Umbilical cord (tissue), 2 donors: ENCODE measurements at places on chromosomes 2 and 18.

DNA sequence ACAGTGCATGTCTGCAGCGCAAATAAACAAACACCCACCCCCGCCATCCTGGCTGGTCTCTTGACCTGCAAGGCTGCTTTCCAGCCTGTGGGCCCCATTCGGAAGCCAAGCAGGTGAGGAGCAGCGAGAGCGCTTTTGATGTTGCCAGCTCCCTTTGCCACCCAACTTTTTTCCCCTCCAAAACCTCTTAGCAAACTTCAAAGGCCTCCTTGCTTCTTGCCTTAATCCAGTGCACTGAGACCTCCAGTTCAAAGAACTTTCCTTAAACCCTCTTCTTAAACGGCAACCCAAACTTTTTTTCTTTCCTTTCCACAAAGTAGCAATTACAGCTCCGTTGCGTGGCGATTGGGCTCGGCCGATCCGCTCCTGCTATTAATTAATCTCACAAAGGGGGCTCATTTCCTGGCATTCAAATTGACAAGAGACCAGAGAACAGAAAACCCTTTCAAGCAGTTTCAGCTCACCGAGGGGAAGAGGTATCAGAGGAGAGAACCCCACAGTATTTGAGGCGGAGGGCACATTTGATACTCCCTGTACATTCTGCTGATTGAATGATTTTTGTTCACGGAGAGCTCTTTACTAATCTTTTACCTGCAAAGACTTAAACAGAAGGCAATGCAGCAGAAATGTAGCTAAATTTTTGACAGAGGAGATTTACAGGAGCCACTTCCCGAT, 531.4 kb downstream of the TMEM182 start:
- no peak for DNase-seq

GRCh38 chr2:163802284-163802683, 66.5 kb upstream of the FIGN start:
- no peak for DNase-seq

DNA sequence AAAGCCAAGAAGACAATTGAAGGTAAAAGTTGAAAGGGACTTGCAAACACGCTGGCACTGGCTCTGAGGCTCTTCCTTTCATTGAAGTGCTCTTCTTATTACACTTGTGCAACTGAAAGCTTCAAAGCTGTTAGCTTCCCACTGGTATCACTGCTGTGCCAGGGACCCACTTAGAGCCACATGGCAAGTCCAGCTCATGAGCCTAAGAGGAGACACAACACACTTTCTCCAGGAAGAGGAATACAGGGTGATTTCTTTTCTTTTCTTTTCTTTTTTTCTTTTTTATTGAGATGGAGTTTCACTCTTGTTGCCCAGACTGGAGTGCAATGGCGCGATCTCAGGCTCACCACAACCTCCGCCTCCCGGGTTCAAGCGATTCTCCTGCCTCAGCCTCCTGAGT, 218.2 kb downstream of the ATAD2B start:
- no peak for DNase-seq

DNA sequence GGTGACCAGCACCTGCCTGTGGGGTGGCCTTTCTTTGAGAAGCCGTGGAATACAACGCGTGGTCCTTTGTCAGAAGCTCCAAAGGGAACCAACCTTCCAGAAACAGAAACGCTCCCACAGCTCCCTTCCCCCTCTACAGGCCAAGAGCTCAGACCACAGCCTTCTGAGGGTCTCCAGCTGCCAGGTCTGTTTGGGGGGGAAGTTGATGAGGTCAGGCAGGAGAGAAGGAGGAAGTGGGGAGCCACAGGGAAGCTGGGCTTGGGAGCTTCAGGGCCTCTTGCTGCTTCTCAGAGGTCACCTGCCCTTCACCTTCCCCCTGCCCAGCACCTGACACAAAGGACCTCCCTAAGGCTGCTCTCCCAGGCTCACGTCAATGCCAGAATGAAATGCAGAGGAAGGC, 287.7 kb upstream of the ID2 start:
- no peak for DNase-seq
